ENCODE measurements at places on chromosomes 6 and 20. TPM values are rescaled to one million over a fixed set of nuclear protein-coding genes. Genes with fewer than 3 reads are reported as not detected.
A peak's percentile ranks its signal among the peaks of the same experiment; 100 is the strongest.

DNA sequence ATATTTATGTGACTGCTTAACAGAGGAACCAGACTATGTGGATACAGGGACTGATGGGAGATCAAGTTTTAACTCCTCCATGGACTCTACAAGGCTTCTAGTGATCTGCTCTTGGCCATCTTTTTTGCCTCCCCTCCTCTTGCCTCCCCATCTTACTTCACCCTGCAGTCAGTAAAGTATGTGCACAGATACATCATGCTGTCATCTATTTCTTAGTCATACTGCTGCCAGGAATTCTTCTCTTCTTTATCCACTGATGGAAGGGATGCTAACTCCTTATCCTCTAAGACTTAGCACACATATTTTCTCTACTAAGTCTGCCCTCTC lies 27.6 kb upstream of the FAM83C start:
- peak overlapping the region; percentile 90 for H3K27ac ChIP-seq
- peak; percentile 56 for DNase-seq
- peaks cover 60% of the 10 kb centered on the region for H3K4me1 ChIP-seq
- peak overlapping the region; percentile 37 for H3K4me3 ChIP-seq
- no peaks in the 10 kb centered on the region for H3K27me3 ChIP-seq

DNA sequence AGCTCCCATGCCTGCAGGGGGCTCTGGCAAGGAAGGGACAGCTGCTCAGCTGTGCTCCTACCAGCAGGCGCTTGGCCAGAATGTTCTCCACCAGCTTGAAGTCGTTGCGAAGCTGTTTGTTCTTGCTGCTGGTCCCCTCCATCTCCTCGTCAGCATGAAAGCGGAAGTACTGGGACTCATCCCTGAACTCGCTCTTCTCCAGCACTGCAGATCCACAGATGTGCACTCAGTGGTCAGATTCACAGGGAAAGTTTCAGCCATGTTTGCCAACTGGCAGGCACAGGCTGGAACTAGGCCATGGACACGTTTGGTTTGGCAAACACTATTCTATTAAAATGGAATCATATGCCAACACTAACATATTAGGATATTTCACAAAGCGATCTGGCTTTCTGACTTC lies 167.9 kb downstream of the PREX1 start:
- H3K27ac ChIP-seq: no peak overlapping the region
- no peak overlapping the region for H3K4me3 ChIP-seq
- H3K36me3 ChIP-seq: no peaks in the 10 kb centered on the region
- no peaks in the 10 kb centered on the region for H3K4me1 ChIP-seq
- no peak for DNase-seq

DNA sequence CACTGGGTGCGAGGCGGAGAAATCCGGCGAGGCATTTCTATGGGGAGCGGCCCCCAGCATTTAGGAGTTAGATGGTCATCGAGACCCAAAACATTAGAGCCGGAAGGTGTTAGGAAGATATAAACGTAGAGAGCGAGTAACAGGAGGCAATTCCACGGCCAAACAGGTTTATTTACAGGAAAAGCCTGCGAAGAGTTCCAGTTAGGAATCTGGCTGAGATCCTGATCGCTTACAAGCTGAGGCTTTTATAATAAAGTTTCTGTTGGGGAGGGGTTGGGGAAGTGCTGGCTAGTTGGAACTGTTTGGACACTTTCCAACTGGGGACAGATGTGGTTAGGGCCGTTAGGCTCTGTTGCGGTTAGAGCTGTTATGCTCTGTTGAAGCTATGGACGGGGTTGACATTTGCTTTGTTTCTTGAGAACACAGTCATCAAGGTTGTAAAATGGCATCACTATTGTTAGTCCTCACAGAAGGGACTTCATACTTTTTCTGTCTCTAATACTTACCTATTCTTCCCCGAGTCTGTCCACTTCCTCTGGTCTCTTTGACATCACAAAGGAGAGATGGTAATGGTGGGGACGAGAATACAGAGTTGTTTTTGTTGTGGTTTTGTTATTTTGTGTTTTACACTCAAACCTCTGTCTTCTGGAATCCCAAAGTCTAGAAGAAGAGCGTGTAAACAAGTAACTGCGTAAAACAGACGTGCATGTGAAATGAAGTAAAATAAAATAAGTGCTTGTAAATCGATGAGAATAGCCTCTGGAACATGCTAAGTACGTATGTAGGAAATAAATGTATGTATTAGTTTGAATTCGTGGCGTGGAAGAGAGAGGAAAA lies 554 bp upstream of the ZSCAN31 start:
- no peak overlapping the region for H3K27ac ChIP-seq
- no peak for DNase-seq
- peaks cover 6% of the 10 kb centered on the region for H3K4me1 ChIP-seq
- peak overlapping the region; percentile 95 for H3K4me3 ChIP-seq

- H3K27ac ChIP-seq: no peak within 1 kb of the TSS
- H3K36me3 ChIP-seq: no peaks in the 10 kb centered on the region
- H3K4me3 ChIP-seq: no peak within 1 kb of the TSS
Observed at GRCh38 chr6:10521104-10521808, at the start of gene GCNT2. GCNT2 (plus strand) TSS chr6:10521351; CDS start chr6:10528912, 7,561 bp downstream.

GRCh38 chr6:158042245-158042798 lies 60.7 kb downstream of the SYNJ2 start:
- DNase-seq: peak; percentile 90
- peaks cover 61% of the 10 kb centered on the region for H3K4me1 ChIP-seq
- no peaks in the 10 kb centered on the region for H3K27me3 ChIP-seq
- peaks cover 3% of the 10 kb centered on the region for H3K36me3 ChIP-seq
- H3K27ac ChIP-seq: peak overlapping the region; percentile 90
- H3K4me3 ChIP-seq: no peak overlapping the region

GRCh38 chr6:47446669-47447330 lies 30.8 kb upstream of the CD2AP start:
- no peaks in the 10 kb centered on the region for H3K27me3 ChIP-seq
- H3K27ac ChIP-seq: no peak overlapping the region
- no peaks in the 10 kb centered on the region for H3K36me3 ChIP-seq
- DNase-seq: no peak
- no peaks in the 10 kb centered on the region for H3K4me1 ChIP-seq
- no peak overlapping the region for H3K4me3 ChIP-seq

DNA sequence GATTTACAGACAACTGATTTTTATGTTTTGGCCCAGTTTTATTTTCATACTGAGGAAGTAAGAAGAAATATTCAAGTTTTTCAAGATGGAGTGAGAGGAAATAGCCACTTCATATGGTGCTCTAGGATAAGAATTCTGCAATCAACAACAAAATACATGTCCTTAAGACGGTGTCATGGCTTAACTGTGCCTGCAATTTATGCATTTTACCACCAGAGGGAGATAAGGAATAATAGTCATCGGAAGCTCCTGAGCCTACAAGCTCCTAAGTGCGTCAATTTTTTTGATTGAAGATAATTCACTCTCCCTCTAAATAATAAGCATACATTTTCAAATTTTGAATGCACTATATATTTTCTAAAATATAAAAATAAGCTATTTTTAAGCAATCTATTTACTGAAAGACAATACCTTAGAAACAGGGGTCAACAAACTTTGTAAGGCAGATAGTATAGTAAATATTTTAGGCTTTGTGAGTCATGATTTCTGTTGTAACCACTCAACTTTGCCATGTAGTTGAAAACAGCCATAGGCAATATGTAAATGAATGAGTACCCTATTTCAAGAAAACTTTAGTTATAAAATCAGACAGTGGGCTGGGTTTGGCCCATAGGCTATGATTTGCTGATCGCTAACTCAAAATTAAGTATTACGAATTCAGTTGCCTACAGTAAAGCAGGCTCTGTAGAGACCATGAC lies 230.9 kb upstream of the DTNBP1 start:
- peaks cover 10% of the 10 kb centered on the region for H3K4me1 ChIP-seq
- H3K27ac ChIP-seq: no peak overlapping the region
- no peak overlapping the region for H3K4me3 ChIP-seq
- no peaks in the 10 kb centered on the region for H3K27me3 ChIP-seq

- H3K4me1 ChIP-seq: peaks cover 18% of the 10 kb centered on the region
- no peak for DNase-seq
- H3K27me3 ChIP-seq: no peaks in the 10 kb centered on the region
- no peaks in the 10 kb centered on the region for H3K36me3 ChIP-seq
- H3K4me3 ChIP-seq: no peak overlapping the region
Observed at GRCh38 chr6:133743621-133744020, 145.3 kb upstream of the TCF21 start.

GRCh38 chr6:18465410-18466154 lies 78.4 kb downstream of the RNF144B start:
- no peak overlapping the region for H3K27ac ChIP-seq
- no peaks in the 10 kb centered on the region for H3K36me3 ChIP-seq
- H3K4me1 ChIP-seq: no peaks in the 10 kb centered on the region
- no peak for DNase-seq

GRCh38 chr6:3782876-3783832 lies 31.6 kb upstream of the PXDC1 start:
- no peaks in the 10 kb centered on the region for H3K36me3 ChIP-seq
- DNase-seq: no peak
- H3K27me3 ChIP-seq: no peaks in the 10 kb centered on the region
- 0 out of 2 replicates have a peak, but pooled peaks cover 7% of the 10 kb centered on the region for H3K4me1 ChIP-seq
- no peak overlapping the region for H3K4me3 ChIP-seq

HLA-F gene
- total RNA-seq: 0.43 TPM

CD40 gene
- 2.5 TPM for total RNA-seq

RSPO4 gene
- total RNA-seq: not detected

PGC gene
- not detected for total RNA-seq

TSBP1 gene
- not detected for total RNA-seq

Measured in GM23248 (cell line).